ENCODE measurements at places on chromosomes 3 and 15. TPM values are rescaled to one million over a fixed set of nuclear protein-coding genes. Genes with fewer than 3 reads are reported as not detected.
A peak's percentile ranks its signal among the peaks of the same experiment; 100 is the strongest.

The ANKUB1 gene
- not detected for total RNA-seq

The PATL2 gene
- total RNA-seq, result 101 TPM

The KIAA1143 gene
- 27.7 TPM for total RNA-seq

The RGMA gene
- not detected for total RNA-seq

DNA sequence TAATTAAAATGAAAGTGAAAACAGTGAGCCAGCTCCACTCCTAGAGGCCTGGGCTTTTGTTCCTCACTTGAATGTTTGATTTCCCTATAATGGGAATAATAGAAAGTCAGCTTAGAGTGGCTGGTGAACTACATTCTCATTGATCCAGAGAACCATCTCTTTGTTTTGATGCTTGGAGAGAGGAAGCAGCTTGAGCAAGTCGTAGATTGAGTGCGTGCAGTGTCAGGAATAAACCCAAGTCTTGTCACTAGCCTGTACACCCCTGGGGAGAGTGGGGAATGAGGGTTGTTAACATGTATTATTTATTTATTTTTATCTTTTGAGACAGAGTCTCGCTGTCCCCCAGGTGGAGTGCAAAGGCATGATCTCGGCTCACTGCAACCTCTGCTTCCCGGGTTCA, 885 bp upstream of the LSG1 start:
- DNase-seq, result peak; percentile 20
- peak overlapping the region; percentile 97 for H3K4me3 ChIP-seq
- H3K36me3 ChIP-seq, result peaks cover 20% of the 10 kb centered on the region
- H3K27me3 ChIP-seq, result no peaks in the 10 kb centered on the region
- H3K4me1 ChIP-seq, result peaks cover 14% of the 10 kb centered on the region
- peak overlapping the region; percentile 98 for H3K27ac ChIP-seq

- H3K27me3 ChIP-seq, result no peaks in the 10 kb centered on the region
- DNase-seq, result no peak
- H3K4me1 ChIP-seq, result no peaks in the 10 kb centered on the region
- H3K36me3 ChIP-seq, result no peaks in the 10 kb centered on the region
- no peak overlapping the region for H3K4me3 ChIP-seq
These were observed 92.4 kb upstream of the THBS1 start for GRCh38 chr15:39488516-39488915.

GRCh38 chr15:22224241-22224671, 143.9 kb downstream of the OR4M2 start:
- no peaks in the 10 kb centered on the region for H3K36me3 ChIP-seq
- H3K27me3 ChIP-seq, result no peaks in the 10 kb centered on the region
- DNase-seq, result peak; percentile 38
- peaks cover 27% of the 10 kb centered on the region for H3K4me1 ChIP-seq
- H3K4me3 ChIP-seq, result no peak overlapping the region
- no peak overlapping the region for H3K27ac ChIP-seq

- no peaks in the 10 kb centered on the region for H3K27me3 ChIP-seq
- no peak overlapping the region for H3K27ac ChIP-seq
- H3K4me3 ChIP-seq, result no peak overlapping the region
These were observed 9.9 kb downstream of the RAP2B start for GRCh38 chr3:153171918-153172317.

DNA sequence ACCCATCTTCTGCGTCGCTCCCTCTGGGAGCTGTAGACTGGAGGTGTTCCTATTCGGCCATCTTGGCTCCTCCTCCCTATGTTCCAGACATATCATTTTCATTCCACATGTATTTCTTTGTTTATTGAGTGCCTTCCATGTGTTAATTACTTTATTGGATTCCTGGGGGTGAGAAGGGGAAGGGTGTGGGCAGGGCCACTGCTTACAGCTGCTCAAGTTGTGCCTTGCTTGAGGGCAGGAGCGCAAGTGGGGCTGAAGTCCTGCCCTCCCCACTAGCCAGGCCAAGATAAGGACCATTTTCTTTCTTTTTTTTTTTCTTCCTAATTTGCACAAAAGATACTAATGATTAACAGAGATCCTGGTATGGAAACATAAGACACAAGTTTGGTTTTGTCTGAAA, 224.8 kb downstream of the LPP start:
- no peak overlapping the region for H3K4me3 ChIP-seq
- H3K36me3 ChIP-seq, result no peaks in the 10 kb centered on the region
- no peak for DNase-seq
- no peaks in the 10 kb centered on the region for H3K27me3 ChIP-seq
- no peak overlapping the region for H3K27ac ChIP-seq

DNA sequence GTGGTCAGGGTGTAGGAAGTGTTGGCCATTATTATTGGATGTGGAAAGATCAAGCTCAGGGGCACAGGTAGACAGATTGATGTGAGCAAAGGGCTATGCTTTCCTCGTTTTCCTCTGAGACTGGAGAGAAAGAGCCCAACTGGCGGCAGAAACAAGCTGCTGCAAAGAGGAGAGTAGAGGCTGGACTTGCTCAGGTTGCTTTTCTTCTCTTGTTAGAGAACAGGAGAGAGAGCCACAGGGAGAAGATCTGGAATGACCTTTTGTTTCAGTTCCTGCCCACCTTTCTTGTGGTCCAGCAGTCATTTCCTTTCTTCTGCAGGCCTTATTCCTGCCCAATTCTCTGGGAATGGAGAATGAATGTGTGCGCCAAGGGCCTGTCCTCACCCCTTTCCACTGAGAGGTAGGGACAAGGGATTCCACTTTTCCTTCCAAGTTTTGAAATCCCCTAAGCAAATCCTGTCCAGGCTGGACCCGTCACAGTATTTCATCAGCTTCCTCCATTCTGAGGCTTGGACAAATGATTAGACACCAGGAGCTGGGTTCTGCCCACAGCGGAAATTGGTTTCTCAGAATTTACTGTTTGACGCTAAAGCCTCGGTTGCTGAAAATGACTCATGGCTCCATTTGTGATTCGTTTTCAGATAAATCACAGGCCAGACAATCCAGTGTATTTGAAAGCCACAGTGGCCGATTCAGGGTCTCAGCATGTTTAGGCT, 16.1 kb downstream of the ZNF80 start:
- H3K4me3 ChIP-seq, result no peak overlapping the region
- H3K36me3 ChIP-seq, result peaks cover 2% of the 10 kb centered on the region
- H3K27ac ChIP-seq, result peak overlapping the region; percentile 65
- peaks cover 66% of the 10 kb centered on the region for H3K4me1 ChIP-seq
- H3K27me3 ChIP-seq, result no peaks in the 10 kb centered on the region

GRCh38 chr3:141021261-141021660, 29.9 kb upstream of the SPSB4 start:
- no peaks in the 10 kb centered on the region for H3K36me3 ChIP-seq
- H3K4me1 ChIP-seq, result peaks cover 18% of the 10 kb centered on the region
- DNase-seq, result no peak
- no peak overlapping the region for H3K27ac ChIP-seq
- no peak overlapping the region for H3K4me3 ChIP-seq

- peaks cover 10% of the 10 kb centered on the region for H3K27me3 ChIP-seq
- no peak for DNase-seq
- H3K27ac ChIP-seq, result no peak overlapping the region
- peaks cover 4% of the 10 kb centered on the region for H3K4me1 ChIP-seq
- H3K4me3 ChIP-seq, result no peak overlapping the region
These were observed 578 bp upstream of the CEMIP start for GRCh38 chr15:80778621-80778963.

DNA sequence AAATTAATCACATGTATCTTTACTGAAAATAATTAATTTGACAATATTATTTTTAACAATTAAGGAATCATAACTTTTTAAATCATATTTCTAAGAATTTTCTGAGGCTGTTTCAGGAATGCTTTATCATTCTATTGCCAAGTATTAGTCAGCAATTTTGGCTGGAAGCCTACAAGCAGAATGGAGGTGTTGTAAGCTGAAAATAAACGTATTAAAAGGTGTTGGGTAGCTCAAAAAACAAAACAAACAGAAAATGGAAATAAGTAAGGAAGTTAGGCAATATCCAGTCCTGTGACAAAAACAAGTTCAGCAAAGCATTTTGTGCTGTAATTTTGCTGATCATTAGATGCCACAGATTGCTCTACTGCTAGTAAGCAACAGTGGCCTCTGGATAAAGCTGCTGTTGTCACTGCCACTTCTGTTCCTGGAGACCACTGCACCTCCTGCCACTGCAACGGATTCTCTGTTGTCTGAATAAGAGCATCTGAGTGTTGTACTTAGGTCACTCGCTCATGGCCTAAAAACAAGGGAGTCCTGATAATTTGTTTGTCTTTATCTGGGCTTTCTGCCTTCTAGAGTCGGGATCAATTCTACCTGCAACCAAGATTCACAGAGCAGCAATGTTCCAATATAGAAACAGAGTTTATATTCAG, 63.5 kb upstream of the SLITRK3 start:
- no peak for DNase-seq
- no peak overlapping the region for H3K4me3 ChIP-seq
- H3K36me3 ChIP-seq, result no peaks in the 10 kb centered on the region
- no peaks in the 10 kb centered on the region for H3K4me1 ChIP-seq
- H3K27me3 ChIP-seq, result no peaks in the 10 kb centered on the region

- DNase-seq, result no peak
- no peaks in the 10 kb centered on the region for H3K4me1 ChIP-seq
- no peak overlapping the region for H3K27ac ChIP-seq
- H3K27me3 ChIP-seq, result no peaks in the 10 kb centered on the region
- no peaks in the 10 kb centered on the region for H3K36me3 ChIP-seq
These were observed 39.4 kb upstream of the FRMD4B start for GRCh38 chr3:69425249-69425648.

DNA sequence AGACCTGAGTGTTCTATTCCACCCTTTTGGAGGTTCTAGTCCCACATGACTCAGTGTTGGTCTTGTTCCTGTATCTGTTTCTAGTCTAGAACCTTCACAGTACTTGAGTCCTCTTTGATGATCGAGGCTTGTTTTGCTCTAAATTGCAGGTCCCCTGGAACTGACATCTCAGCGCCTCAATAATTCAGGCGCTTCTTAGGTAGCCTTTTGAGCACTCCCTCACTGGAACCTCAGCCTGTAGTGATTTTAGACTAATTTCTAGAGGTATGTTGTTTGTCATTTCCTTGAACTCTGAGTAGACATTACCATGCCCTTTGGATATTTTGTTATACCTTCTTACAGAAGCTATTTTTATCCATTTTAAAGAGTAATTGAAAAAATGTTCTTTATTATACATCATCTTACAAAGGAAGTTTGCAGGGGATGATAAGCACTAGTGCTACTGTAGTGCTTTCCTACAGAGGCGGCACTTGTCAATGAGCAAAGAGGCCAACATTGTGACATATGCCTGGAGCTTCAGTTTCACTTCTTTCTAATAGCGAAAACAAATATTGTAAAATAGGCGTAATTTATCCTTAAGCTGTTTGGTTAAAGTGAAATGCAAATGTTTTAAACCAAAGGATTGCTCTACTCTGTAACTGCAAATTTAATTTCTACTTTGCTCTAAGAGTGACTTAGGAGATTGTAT, 75.7 kb downstream of the EFL1 start:
- no peak for DNase-seq
- H3K4me1 ChIP-seq, result no peaks in the 10 kb centered on the region
- H3K4me3 ChIP-seq, result no peak overlapping the region
- H3K27me3 ChIP-seq, result no peaks in the 10 kb centered on the region

GRCh38 chr15:63379492-63380150, 2.0 kb downstream of the CA12 start:
- H3K27me3 ChIP-seq, result peaks cover 19% of the 10 kb centered on the region
- H3K27ac ChIP-seq, result no peak overlapping the region
- no peaks in the 10 kb centered on the region for H3K36me3 ChIP-seq
- H3K4me3 ChIP-seq, result no peak overlapping the region
- H3K4me1 ChIP-seq, result peaks cover 7% of the 10 kb centered on the region

GRCh38 chr15:80093854-80094418, 34.5 kb downstream of the ZFAND6 start:
- no peak for DNase-seq
- H3K4me1 ChIP-seq, result peaks cover 4% of the 10 kb centered on the region
- H3K4me3 ChIP-seq, result no peak overlapping the region
- no peaks in the 10 kb centered on the region for H3K36me3 ChIP-seq
- H3K27me3 ChIP-seq, result no peaks in the 10 kb centered on the region

DNA sequence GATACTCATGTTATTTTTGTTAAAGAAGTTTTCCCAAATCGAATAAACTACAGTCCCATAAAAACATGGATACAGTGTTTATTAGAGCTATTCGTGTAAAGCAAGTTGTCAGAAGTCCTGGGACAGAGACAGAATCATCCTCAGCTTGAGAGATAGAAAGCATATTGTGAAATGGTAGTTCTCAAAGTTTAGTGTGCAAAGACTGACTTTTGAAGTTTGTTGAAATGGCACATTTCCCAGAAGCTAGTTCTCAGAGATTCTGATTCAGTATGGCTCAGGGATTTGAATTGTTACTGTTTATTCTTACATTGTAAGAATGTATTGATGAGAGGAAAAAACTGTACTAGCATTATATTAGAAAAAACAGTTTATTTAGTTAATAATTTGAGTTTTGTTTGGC, 22.1 kb downstream of the GABRR3 start:
- no peak overlapping the region for H3K27ac ChIP-seq
- H3K36me3 ChIP-seq, result no peaks in the 10 kb centered on the region
- no peak for DNase-seq
- H3K4me3 ChIP-seq, result no peak overlapping the region
- H3K27me3 ChIP-seq, result no peaks in the 10 kb centered on the region
- H3K4me1 ChIP-seq, result no peaks in the 10 kb centered on the region

DNA sequence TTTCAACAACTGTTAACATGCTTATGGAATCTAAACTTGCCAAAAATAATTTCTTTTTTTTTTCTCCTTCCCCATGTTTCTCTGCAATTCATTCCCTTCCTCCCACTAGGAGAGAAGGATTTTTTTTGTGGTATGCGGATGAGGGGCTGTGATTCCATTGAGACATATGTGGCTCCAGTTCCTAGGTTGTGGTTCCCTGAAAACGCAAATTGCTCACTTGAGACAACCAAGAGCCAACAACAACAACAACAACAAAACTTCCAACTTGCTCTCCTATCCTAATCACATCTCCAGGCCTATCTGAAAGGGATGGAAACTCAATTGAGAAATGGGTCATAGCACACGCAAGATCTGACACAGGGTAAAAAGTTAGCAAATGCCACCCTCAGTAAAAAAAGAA, 406.5 kb upstream of the TGFBR2 start:
- no peak overlapping the region for H3K27ac ChIP-seq
- no peaks in the 10 kb centered on the region for H3K36me3 ChIP-seq
- no peak for DNase-seq

- no peaks in the 10 kb centered on the region for H3K27me3 ChIP-seq
- no peaks in the 10 kb centered on the region for H3K36me3 ChIP-seq
- DNase-seq, result no peak
- H3K27ac ChIP-seq, result no peak overlapping the region
- H3K4me3 ChIP-seq, result no peak overlapping the region
These were observed 99.2 kb downstream of the AGBL1 start for GRCh38 chr15:86178845-86179244.

GRCh38 chr15:71316911-71317310, 201.6 kb downstream of the THSD4 start:
- H3K4me1 ChIP-seq, result no peaks in the 10 kb centered on the region
- H3K27me3 ChIP-seq, result no peaks in the 10 kb centered on the region
- H3K27ac ChIP-seq, result no peak overlapping the region
- no peaks in the 10 kb centered on the region for H3K36me3 ChIP-seq

All from natural killer cell (primary cell).